ENCODE measurements at places on chromosomes 12 and 14. TPM values are rescaled to one million over a fixed set of nuclear protein-coding genes. Genes with fewer than 3 reads are reported as not detected.

The KDM5A gene
- total RNA-seq: 89.6 TPM

DNA sequence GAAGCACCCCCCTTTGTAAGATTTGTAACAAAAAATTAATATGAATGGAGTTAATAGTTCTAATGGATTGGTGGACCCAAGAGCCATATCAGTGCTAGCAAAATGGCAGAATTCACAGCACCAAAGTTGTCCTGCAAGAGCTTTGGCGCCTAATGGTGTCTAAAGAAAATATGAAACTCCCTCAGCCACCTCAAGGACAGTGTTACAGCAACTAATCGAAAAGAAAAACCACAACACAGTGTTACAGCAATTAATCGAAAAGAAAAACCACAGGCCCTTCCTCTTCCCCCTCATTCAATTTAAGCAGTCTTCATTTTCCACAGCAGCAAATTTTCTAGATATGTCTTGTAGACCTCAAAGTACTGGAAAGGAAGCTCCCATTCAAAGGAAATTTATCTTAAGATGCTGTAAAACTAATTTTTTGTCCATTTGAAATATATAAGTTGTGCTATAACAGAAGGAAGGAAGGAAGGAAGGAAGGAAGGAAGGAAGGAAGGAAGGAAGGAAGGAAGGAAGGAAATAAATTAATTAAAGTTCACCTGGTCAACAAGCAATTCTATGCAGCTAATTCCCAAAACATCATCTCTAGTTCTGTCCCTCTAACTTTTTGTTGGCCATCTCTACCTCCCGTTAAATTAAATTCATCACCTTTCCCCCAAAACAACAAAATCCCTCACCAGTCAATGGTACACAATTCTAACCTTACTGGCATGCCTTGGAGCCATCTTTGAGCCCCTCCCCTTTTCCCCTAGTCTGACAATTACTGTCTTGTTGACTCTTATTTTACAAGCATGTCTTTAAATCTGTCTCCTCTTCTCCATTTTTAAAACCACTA, 17.4 kb downstream of the LRP6 start:
- no peaks in the 10 kb centered on the region for H3K36me3 ChIP-seq
- no peak for DNase-seq
- H3K27me3 ChIP-seq: no peaks in the 10 kb centered on the region
- H3K4me3 ChIP-seq: no peak overlapping the region
- H3K4me1 ChIP-seq: no peaks in the 10 kb centered on the region
- H3K27ac ChIP-seq: no peak overlapping the region

GRCh38 chr14:61643555-61643954, 51.8 kb upstream of the HIF1A start:
- H3K27ac ChIP-seq: no peak overlapping the region
- H3K27me3 ChIP-seq: no peaks in the 10 kb centered on the region
- H3K4me1 ChIP-seq: no peaks in the 10 kb centered on the region

- H3K4me3 ChIP-seq: no peak overlapping the region
- DNase-seq: peak; percentile 26
Measured at GRCh38 chr12:118704527-118705241, 276.7 kb upstream of the SRRM4 start.

DNA sequence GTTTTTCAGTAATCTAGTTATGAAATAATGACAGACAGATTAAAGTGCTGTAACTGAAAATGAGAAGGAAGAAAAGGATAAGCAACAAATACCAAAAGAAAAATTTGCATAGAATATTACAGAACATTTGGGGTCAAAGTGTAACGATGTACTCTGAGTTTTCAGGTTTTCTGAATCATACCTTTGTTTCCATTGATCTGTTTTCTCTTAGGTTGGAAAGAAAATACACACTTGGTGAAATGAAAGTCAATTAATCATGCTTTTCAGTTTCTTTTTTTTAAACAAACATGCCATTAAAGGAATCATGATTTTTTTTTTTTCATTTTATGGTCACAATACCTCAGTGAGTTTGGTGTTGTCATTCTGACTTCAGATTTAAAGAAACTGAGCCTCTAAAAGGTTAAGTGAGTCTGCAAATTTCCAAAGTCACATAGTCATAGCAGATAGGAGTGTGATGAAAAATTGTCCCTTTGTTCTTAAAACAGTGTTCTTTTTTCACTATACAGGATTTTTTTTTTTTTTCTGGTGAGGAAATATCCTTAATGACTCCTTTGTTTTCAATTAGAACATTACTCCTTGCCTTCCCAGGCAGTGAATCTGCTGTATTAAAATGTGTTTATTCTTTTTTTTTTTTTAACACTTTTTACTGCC, 35.9 kb upstream of the PZP start:
- no peaks in the 10 kb centered on the region for H3K27me3 ChIP-seq
- no peak overlapping the region for H3K27ac ChIP-seq
- H3K36me3 ChIP-seq: no peaks in the 10 kb centered on the region

The RSRC2 gene
- 79.0 TPM for total RNA-seq

GRCh38 chr12:104319918-104320626, 16.5 kb downstream of the EID3 start:
- H3K27me3 ChIP-seq: no peaks in the 10 kb centered on the region
- no peak for DNase-seq
- H3K4me3 ChIP-seq: no peak overlapping the region
- H3K36me3 ChIP-seq: peaks cover 1% of the 10 kb centered on the region
- no peaks in the 10 kb centered on the region for H3K4me1 ChIP-seq

All from Caco-2 (cell line).